ENCODE measurements at places on chromosomes 13 and 19.

- no peak within 1 kb of the TSS for H3K4me3 ChIP-seq
- H3K4me1 ChIP-seq: peaks cover 61% of the 10 kb centered on the region
- peak within 1 kb of the TSS; percentile 99 for H3K27ac ChIP-seq
- peaks cover 14% of the 10 kb centered on the region for H3K36me3 ChIP-seq
- H3K27me3 ChIP-seq: no peaks in the 10 kb centered on the region
These were observed at the start of gene SPRY2 for GRCh38 chr13:80341101-80341755. Gene SPRY2 (minus strand): TSS chr13:80341126. CDS start chr13:80337705, 3,421 bp downstream.

- H3K27ac ChIP-seq: no peak overlapping the region
- peaks cover 3% of the 10 kb centered on the region for H3K36me3 ChIP-seq
- H3K4me1 ChIP-seq: peaks cover 17% of the 10 kb centered on the region
- peaks cover 25% of the 10 kb centered on the region for H3K27me3 ChIP-seq
- DNase-seq: peak; percentile 79
These were observed 23.5 kb downstream of the KCTD15 start for GRCh38 chr19:33819880-33820781.

DNA sequence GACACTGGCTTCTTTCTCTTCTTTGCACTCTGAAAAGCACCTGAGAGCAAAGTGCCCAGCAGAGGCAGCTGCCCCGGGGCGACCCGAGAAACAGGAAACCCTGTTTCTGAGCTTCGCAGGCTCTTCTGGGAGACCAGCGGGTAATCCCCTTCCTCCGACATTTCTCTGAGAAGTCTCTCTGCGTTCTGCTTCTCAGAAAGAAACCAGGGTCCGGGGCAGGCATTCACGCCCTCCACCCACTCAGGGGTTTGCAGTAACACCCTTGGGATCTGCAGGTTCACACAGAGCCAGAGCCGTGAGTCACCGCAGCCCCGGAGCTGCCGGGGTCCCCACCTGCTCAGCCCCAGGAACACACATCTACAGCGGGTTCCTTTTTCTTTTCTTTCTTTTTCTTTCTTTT lies 86.0 kb downstream of the GADD45B start:
- no peak overlapping the region for H3K4me3 ChIP-seq
- H3K4me1 ChIP-seq: peaks cover 37% of the 10 kb centered on the region
- no peaks in the 10 kb centered on the region for H3K36me3 ChIP-seq
- no peak overlapping the region for H3K27ac ChIP-seq
- peaks cover 14% of the 10 kb centered on the region for H3K27me3 ChIP-seq

DNA sequence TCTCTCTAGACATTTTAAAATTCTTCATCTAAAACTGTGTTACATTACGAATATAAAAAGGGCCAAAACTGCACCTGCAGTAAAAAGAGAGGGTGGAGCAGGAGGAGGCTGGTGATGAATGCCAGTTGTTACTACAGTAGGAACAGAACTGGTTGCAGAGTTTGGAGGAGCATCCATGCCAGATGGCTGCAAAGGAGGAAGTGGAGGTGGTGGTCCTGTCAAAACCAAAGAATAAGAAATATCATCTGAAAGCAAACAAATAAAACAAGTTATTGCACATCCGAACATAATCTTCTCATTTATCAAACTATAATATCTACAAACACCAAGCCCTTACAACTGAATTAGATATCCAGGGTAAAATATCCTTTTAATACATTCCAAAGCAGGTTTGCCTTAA lies 40.1 kb downstream of the RBM26 start:
- no peaks in the 10 kb centered on the region for H3K4me1 ChIP-seq
- H3K27ac ChIP-seq: peak overlapping the region; percentile 26
- H3K27me3 ChIP-seq: no peaks in the 10 kb centered on the region
- no peak overlapping the region for H3K4me3 ChIP-seq

DNA sequence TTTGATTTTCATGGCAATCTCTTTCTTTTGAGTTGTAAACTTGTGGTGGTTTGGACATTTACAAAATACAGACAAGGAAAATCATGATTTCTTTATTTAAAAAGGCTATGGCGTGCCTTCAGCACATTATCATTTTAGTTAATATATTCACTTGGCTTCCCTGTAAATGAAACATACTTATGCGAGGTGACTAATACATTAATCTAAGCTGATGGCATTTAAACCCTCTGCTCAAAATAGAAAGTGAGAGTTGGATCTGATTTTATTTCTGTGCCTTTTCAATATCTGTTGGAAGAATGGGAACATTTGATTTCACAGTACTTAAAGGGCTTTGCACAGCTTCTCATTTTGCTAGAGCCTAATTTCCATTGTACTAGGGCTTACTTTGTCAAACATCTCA lies 289.8 kb downstream of the MTUS2 start:
- no peaks in the 10 kb centered on the region for H3K27me3 ChIP-seq
- no peak for DNase-seq
- no peaks in the 10 kb centered on the region for H3K4me1 ChIP-seq

DNA sequence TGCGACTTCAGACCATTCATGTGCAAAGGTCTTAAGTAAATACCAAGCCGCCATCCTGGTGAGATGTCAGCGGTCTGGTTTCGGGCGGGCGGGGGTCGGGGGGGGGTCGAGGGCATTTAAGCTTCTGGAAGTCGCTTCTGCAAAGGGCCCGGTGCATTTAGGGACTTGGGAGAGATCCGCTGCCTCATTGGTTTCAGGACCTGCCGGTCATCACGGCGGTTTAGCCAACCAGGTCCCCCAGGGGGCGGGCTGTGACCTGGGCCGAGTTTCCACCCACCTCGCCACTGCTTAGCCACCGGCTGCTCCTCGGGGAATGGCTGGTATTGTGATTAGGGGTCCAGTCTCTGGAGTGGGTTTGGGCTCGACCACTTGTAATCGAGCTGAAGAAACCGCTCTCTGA lies 7.8 kb downstream of the ANKLE1 start:
- peak; percentile 84 for DNase-seq
- H3K4me1 ChIP-seq: peaks cover 14% of the 10 kb centered on the region
- H3K36me3 ChIP-seq: peaks cover 1% of the 10 kb centered on the region
- peaks cover 18% of the 10 kb centered on the region for H3K27me3 ChIP-seq
- H3K4me3 ChIP-seq: no peak overlapping the region

- peak overlapping the region; percentile 44 for H3K4me3 ChIP-seq
- peak overlapping the region; percentile 85 for H3K27ac ChIP-seq
- no peaks in the 10 kb centered on the region for H3K36me3 ChIP-seq
- H3K4me1 ChIP-seq: peaks cover 68% of the 10 kb centered on the region
- no peaks in the 10 kb centered on the region for H3K27me3 ChIP-seq
These were observed 13.2 kb downstream of the RASA3 start for GRCh38 chr13:114119196-114119595.

DNA sequence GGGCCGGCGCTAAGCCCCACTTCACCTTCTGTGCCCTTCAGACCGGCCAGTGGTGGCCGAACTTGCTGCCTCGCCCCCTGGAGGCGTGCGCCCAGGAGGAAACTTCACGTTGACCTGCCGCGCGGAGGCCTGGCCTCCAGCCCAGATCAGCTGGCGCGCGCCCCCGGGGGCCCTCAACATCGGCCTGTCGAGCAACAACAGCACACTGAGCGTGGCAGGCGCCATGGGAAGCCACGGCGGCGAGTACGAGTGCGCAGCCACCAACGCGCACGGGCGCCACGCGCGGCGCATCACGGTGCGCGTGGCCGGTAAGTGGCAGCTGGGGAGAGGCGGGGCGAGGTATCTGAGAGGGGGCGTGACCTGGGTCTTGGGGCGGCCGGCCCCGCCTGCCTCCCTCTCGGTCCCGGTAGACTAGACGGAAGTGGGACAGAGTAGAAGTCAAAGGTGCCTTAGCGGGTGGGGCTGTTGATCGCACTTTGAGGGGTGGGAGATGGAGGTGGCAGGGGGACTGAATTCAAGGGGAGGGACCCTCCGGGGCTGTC lies 5.6 kb downstream of the ICAM5 start:
- H3K36me3 ChIP-seq: no peaks in the 10 kb centered on the region
- no peak overlapping the region for H3K27ac ChIP-seq
- peaks cover 16% of the 10 kb centered on the region for H3K4me1 ChIP-seq
- peaks cover 96% of the 10 kb centered on the region for H3K27me3 ChIP-seq
- peak; percentile 51 for DNase-seq
- H3K4me3 ChIP-seq: peak overlapping the region; percentile 63

DNA sequence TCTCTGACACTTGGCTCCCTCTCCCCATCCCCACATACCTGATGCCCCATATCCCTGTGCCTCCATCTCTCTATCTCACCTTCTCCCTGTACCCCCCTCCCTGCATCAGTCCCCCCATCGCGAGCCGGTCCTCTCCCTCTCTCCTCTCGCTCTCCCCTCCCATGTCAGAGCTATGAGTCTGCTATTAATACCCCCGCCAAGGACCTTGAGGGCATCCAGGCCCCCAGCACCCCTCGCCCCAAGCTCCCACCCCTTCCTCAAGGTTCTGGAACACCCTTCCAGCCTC lies 1.6 kb downstream of the GRIN2D start:
- no peaks in the 10 kb centered on the region for H3K36me3 ChIP-seq
- peak overlapping the region; percentile 86 for H3K4me3 ChIP-seq
- no peak for DNase-seq
- no peak overlapping the region for H3K27ac ChIP-seq

- H3K27ac ChIP-seq: peak overlapping the region; percentile 24
- H3K4me3 ChIP-seq: no peak overlapping the region
- DNase-seq: no peak
- H3K27me3 ChIP-seq: peaks cover 22% of the 10 kb centered on the region
- H3K4me1 ChIP-seq: peaks cover 19% of the 10 kb centered on the region
These were observed 28.3 kb upstream of the ZNF507 start for GRCh38 chr19:32317086-32317485.

DNA sequence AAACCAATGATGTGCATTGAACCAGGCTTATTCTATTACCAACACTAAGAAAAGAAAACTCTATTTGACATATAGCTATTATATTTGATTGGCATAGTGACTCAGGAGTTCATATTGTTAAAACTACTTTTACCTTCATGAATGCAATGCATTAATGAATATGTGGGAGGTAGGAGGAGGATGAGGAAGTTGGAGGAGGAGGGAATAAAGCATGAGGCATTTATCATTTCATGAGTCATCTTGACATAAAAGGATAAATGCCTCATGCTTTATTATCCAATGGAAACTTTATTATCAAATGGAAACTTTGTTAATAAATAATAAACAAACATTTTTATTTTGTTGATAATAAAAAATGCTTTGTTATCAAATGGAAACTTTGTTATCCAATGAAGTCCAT lies 116.5 kb downstream of the SPRY2 start:
- peaks cover 14% of the 10 kb centered on the region for H3K4me1 ChIP-seq
- DNase-seq: no peak
- no peaks in the 10 kb centered on the region for H3K27me3 ChIP-seq
- no peak overlapping the region for H3K27ac ChIP-seq
- H3K36me3 ChIP-seq: peaks cover 5% of the 10 kb centered on the region
- no peak overlapping the region for H3K4me3 ChIP-seq

DNA sequence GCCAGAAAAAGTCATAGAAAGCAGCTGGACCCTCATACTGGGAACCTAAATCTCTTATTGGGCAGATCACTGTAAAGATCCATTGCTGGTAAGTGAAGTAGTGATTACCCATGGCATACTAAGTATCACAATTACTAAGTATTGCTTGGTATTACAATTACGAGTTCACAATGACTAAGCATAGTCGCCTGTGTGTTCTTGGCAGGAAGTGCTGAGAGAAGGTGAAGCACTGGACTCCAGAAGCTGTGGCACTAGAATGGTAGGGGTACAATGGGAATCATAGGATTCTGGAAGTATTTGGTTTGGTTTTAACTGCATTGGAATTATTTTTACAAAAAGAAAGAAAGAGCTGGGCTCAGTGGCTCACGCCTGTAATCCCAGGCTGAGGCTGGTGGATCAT lies 20.3 kb downstream of the LGALS16 start:
- peaks cover 43% of the 10 kb centered on the region for H3K27me3 ChIP-seq
- peaks cover 5% of the 10 kb centered on the region for H3K4me1 ChIP-seq
- no peak overlapping the region for H3K4me3 ChIP-seq
- DNase-seq: no peak
- no peak overlapping the region for H3K27ac ChIP-seq
- H3K36me3 ChIP-seq: no peaks in the 10 kb centered on the region

DNA sequence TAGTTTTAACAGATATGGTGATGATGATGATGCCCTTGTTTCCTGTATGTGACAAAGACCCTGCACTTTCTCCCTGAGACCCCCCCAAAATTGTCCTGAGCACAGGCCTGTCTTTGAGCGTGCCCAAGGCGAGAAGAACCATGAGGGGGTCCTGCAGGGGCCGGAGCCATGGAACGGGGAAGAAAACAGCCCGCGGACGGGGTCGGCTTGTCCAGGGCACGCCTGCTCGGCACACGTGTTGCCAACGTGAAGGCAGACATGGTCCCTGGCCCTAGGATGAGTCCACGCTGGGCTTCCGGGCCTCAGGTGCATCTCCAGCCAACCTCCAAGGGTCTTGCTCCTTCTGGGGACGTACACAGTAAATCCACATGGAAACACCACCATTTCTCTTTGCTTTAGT lies 90.8 kb downstream of the SLC7A1 start:
- H3K27me3 ChIP-seq: peaks cover 8% of the 10 kb centered on the region
- no peak overlapping the region for H3K4me3 ChIP-seq
- H3K36me3 ChIP-seq: no peaks in the 10 kb centered on the region
- H3K4me1 ChIP-seq: peaks cover 39% of the 10 kb centered on the region

DNA sequence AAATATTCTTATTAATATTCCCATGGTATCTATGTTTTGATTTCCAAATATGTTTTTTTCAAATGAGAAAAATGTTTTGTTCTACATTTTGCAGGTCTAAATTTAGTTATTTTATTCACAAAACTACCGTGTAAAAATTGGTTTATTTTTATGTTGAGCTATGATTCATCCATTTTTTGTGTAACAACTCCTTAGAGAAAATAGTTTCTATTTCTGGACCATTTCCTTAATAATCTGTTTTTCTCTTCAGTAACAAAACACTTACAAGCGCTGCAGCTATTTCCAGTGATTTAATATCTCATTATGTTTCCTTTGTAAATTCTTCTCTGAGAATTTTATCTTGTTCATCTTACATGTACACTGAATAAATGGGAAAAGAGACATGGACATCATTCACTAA lies 550.7 kb upstream of the SLITRK5 start:
- H3K27me3 ChIP-seq: no peaks in the 10 kb centered on the region
- no peak overlapping the region for H3K27ac ChIP-seq
- no peak overlapping the region for H3K4me3 ChIP-seq
- peaks cover 9% of the 10 kb centered on the region for H3K4me1 ChIP-seq
- DNase-seq: no peak

- no peaks in the 10 kb centered on the region for H3K36me3 ChIP-seq
- H3K4me1 ChIP-seq: no peaks in the 10 kb centered on the region
- no peak for DNase-seq
- H3K4me3 ChIP-seq: no peak overlapping the region
These were observed 1071.3 kb upstream of the MIR17HG start for GRCh38 chr13:90276216-90276615.

- peaks cover 6% of the 10 kb centered on the region for H3K36me3 ChIP-seq
- no peak for DNase-seq
- peaks cover 36% of the 10 kb centered on the region for H3K4me1 ChIP-seq
- H3K27me3 ChIP-seq: peaks cover 7% of the 10 kb centered on the region
- peak overlapping the region; percentile 85 for H3K4me3 ChIP-seq
These were observed 1.5 kb downstream of the ZNF787 start for GRCh38 chr19:56119582-56119978.

DNA sequence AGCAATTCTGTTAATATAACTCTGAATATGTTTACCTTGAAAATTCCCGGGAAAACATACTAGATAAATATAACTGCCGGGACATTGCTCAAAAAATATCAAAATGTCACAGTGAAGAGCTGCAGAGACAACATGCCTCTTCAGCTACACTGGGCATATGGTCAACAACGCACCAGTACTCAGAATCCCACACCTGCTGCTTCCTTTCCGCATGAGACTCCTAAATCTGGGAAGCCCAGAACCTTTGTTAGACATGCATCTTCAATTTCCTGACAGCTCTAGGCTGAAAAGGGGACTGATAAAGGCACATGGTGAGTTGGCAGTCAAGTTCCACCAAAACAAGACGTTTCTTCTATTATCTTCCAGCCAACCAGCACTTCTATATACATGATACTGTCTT lies 53.7 kb downstream of the USP12 start:
- peaks cover 68% of the 10 kb centered on the region for H3K36me3 ChIP-seq
- H3K4me3 ChIP-seq: no peak overlapping the region
- DNase-seq: no peak
- H3K4me1 ChIP-seq: peaks cover 20% of the 10 kb centered on the region

- no peaks in the 10 kb centered on the region for H3K4me1 ChIP-seq
- H3K36me3 ChIP-seq: no peaks in the 10 kb centered on the region
- no peak overlapping the region for H3K4me3 ChIP-seq
These were observed 29.1 kb downstream of the NLRP12 start for GRCh38 chr19:53795019-53795418.
